Heart right ventricle (tissue), 16 donors: ENCODE measurements at places on chromosomes 6 and 20.

- DNase-seq: no peak
These were observed 14.5 kb downstream of the PERP start for GRCh38 chr6:138092686-138093085.

GRCh38 chr6:21967056-21967974 lies 329.5 kb downstream of the PRL start:
- DNase-seq: no peak

DNA sequence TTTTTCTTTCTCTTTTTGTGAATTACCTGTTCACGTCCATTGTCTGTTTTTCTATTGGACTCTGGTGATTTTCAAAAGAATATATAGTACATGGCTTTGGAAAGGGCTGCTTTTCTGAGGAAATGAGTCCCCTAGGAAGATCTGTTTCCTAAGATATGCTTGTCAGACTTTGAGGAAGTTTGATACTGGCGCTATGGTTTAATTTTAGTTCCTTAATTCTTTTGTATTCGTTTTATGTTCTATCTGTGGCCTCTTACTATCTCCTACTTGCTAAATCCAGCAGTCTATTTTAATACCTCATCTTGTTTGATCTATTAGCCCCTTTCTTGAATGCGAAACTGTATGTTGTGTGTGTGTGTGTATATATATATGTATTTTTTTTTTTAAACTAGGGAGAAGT lies 101.9 kb downstream of the LIN28B start:
- DNase-seq: no peak

DNA sequence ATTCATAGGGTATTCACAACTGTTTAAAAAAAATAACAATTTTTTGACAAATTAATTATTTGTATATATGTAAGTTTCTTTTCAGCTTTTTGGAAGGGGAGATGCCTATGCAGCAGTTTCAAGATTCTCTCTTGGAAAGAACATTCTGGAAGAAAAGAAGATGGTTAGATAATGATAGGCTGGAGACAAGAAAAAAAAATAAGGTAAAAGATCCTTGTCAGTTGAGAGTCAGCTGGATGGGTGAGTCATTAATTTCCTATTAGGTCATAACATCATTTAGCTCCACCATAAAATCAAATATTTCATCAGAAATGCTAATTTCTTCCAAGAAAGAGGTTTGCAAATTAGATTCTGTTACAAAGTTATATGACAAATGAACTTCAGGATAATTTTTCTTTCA lies 880.4 kb downstream of the EPHA7 start:
- no peak for DNase-seq

GRCh38 chr20:10288954-10289646 lies 70.5 kb downstream of the SNAP25 start:
- DNase-seq: no peak

DNA sequence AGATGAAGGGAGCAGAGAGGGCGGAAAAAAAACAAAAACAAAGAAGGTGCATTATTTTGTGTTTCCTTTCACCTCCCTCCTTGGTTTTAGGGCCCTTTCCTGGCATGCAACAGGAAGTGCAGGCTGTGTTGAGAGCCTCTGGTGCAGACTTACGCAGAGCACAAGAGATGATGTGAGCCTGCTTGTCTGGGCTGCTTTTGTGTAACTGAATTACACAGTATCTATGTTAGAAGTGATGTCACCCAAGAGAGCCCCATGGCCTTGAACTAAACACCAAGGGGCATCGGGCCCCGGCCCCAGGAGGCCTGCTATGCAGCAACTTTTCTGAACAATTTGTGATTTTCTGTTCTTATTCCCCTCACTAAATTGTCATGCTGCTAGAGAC lies 25.5 kb downstream of the GNAS start:
- no peak for DNase-seq

GRCh38 chr6:112216662-112217551 lies 37.5 kb downstream of the LAMA4 start:
- no peak for DNase-seq

- no peak for DNase-seq
These were observed 144.2 kb downstream of the REV3L start for GRCh38 chr6:111338843-111339242.

- DNase-seq: no peak
These were observed 117.9 kb downstream of the ERMARD start for GRCh38 chr6:169869301-169869700.

- DNase-seq: no peak
These were observed 11.5 kb upstream of the PREX1 start for GRCh38 chr20:48839154-48839917.

- DNase-seq: no peak
These were observed 55.6 kb downstream of the CARMIL1 start for GRCh38 chr6:25334793-25335192.

- DNase-seq: no peak
These were observed 39.6 kb downstream of the SLC23A2 start for GRCh38 chr20:4961746-4962145.

DNA sequence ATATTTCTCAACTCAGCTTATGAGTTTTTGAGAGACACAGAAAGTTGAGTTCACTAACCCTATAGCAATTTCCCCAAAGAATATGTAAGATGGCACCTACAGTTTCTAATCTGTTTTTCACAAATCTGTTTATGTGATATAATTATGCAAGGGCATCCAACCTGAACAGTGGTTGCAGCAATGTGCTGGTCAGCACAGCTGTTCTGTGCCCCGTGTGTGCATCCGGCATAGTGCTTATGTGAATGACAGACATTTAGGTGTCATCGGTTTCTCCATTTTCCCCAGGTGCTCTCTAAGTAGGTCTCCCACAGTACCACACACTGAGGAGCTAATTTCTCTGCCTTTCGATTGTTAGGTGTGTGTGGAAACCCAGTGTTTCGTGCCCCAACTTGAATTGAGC lies 7.7 kb upstream of the BACH2 start:
- DNase-seq: no peak

- DNase-seq: no peak
These were observed 39.9 kb upstream of the SAMD5 start for GRCh38 chr6:147468634-147469033.

DNA sequence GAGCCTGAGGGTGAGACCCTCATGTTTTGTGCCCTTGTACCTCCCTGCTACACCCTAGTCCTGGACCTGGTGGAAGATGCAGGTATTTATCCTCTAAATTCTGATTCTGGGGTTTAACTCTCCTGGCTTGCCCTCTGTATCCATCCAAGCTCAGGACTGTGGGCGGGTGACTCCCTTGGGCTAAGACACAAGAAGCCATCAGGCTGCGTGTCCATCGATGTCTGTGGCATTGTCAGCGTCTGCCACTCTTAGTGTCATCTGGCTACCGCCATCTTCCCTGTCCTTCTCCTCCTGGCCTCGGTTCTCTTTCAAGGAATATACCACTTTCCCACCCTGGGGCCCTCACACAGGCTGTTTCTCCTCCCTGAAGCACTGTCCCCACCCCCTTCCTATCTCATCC lies 28.9 kb upstream of the BLCAP start:
- no peak for DNase-seq

DNA sequence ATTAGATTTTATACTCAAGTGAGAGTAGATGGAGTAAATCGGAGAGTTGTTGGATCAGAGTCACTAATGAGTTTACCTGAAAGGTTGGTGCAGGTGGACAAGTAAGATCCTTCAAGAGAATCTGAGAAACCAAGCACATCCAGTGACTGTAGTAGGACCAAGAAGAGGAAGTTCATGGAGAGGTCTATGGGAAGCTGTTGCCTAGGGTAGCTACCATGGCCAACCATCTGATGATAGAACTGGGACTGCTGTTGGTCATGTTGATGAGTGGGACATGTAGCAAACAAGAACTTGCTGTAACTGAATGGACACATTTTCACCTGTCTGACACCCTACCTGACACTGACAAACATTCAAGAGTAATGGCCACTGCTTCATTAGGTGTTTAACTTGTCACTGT lies 11.3 kb upstream of the ADGB start:
- DNase-seq: no peak

DNA sequence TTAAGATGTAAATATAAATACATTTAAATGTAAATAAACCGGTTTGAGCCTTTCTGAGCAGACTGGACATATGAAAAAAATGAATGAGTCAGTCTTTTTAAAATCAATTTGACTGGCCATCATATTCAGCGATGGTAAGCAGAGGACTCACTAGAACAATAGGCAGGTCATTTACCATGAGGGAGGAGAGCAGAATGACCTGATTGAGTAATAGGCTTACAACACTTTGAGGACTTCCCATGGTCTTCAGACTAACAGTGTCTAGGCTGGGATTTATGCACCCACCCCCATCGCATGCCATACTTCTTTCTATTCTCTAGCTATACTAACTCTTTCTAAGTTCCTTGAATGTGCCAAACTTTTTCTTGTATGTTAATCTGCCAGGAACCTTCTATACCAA lies 241.9 kb upstream of the RAB32 start:
- no peak for DNase-seq

- DNase-seq: peak; percentile 66
These were observed 9.9 kb downstream of the BCL2L1 start for GRCh38 chr20:31712564-31713311.

- no peak for DNase-seq
These were observed 123.8 kb upstream of the TMEM170B start for GRCh38 chr6:11413728-11414127.

DNA sequence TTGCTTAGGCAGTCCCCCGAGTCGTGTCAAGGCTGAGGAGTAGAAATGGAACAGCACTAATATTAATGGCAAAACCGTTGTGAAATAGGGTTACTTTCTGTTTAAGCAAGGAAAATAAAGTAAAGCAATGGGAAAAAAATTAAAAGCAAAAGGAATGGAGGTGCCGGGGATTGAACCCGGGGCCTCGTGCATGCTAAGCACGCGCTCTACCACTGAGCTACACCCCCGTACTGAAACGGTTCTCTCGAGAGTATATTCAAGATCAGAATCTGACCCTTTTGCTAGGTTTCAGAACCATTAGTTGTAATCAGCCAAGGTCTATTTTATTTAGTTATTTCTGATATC lies 85.5 kb downstream of the TRIM27 start:
- DNase-seq: peak; percentile 32

DNA sequence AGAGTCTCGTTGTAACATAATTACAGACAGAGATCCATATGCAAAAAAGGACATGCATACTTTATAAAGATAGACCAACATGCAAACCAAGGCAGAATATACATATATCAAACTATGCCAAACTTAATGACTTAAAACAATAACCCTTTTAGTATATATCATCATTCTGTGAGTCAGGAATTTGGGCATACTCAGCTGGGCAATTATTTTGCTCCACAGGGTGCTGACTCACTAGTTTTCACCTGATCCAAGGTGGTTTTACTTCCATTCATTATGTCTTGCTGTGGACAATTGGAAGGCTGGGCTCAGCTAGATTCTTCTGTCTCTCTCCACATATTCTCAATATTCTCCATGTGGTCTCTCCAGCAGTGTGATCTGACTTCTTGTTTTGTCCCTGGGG lies 41.2 kb upstream of the RNF146 start:
- no peak for DNase-seq

DNA sequence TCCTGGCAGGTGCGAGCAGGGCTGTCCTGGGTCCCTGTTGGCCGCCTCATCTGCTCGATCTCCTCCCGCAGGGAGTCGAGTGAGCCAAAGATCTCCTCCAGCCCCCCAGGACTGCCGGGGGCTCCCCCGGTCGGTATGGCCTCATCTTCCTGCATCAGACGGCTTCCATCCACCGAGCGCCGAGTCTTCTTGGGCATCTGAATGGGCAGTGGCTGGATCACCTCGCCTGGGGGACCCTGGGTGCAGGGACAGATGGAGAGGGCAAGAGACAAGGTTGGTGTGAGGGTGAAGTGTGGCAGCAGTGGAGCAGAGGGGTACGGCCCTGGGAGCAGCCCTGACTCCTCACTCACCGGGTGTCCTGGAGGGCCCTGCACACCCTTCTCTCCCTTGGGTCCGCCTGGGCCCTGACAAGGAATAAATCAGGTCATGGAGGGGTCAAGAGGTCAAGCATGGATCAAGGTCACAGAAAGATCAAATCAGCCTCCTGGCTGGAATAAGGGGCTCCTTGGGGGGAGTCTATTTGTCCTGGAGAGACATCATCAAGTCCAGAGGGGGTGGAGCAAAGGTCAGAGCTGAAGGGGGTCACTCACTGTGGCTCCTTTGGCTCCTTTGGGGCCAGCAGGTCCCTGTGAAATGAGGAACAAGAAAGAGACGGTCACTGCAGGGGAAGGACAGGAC lies 26.5 kb downstream of the COL11A2 start:
- DNase-seq: no peak

GRCh38 chr6:122180132-122180531 lies 219.3 kb upstream of the HSF2 start:
- DNase-seq: no peak
